Stimulated activated CD4-positive, alpha-beta T cell treated with anti-CD3 and anti-CD28 coated beads, Interleukin-15, amount 100 ng/mL, for 24 hours (primary cell): ENCODE measurements at places on chromosomes 6 and 20.

GRCh38 chr6:119683031-119683430 is 333.5 kb upstream of the MAN1A1 start:
- DNase-seq, result no peak

GRCh38 chr20:45823949-45824835 is 2.9 kb downstream of the TNNC2 start:
- peak; percentile 67 for DNase-seq

GRCh38 chr6:141677598-141678211 is 455.0 kb upstream of the GJE1 start:
- DNase-seq, result no peak

GRCh38 chr20:16554766-16555543 is 18.3 kb downstream of the KIF16B start:
- no peak for DNase-seq

DNA sequence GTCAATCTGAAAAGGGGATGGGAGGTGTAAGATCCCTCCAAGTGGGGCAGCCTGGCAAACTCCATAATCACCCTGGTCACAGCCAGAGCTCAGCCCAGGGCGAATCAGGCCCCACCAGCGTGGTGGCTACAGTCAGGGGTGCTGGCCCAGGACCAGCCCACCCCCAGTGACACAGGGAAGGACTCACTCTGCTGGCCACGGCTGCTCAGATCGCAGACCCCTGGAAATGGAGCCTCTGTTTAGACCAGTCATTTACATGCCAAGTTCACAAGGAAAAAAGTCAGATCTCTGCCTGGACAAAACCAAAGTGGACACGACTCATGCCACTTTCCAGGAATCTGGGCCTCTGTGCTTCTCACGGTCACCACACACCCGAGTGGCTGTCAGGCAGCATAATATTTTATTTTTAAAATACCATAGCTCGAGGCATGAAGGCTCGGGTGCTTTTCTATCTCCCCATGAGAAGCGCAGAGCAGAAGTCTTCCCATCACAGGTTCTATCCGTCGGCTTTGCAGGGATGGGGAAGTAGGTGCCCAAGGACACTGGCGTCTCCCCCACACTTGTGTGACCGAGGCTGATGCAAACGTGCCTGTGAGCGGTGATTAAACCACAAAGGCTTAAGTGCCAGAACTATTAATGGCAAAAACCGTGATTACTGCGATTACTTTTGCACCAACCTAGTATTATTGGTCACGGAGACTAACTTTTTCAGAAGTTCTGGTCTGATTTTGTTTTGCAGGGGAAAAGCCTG is 13.0 kb downstream of the PXDC1 start:
- no peak for DNase-seq

DNA sequence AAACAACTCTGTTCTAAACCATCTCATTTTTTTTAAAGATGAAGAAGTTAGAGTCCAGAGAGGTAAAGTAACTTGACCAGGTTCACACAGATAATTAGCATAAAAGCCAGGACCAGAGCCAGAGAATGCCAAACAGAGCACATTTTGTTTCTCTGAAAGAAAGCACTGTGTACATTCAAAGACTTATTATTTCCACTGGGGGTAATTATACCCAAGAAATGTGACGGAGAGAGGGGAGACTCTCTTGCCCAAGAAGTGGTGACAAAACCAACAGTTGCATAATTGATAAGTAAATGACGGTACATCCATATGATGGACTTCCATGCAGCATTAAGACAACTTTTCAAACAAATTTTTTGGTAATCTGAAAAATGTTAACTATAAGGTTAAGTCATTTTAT is 111.6 kb downstream of the RTN4IP1 start:
- no peak for DNase-seq

DNA sequence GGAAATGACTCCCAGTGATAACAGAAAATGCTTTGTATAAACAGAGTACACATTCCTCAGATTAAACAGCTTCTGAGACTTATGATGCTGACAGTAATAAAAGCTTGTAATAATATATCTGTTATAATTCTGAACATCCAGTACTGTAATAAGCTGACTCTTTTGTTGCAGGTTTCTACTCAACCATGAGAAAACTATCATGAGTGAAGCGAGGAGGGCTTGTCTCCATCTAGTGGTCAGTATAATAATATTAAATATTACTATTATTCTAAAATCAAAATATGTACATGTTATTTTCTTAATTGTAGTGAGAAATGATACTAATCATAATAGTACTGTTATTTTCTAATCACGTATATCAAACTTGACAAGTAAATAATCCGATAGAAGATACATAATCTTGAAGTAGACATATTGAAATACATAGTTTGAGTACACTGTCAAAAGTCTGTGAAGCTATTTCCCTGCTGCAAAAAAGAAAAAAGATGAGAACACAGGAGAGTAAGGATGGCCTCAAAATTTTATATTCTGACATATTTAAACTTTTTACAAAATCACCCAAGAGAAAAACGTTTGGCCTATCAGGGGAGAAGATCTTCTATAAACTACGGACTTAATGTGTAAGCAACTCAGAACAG is 183.1 kb downstream of the MOXD1 start:
- no peak for DNase-seq

- no peak for DNase-seq
Observed at GRCh38 chr6:134535831-134536230, 217.9 kb upstream of the SGK1 start.

- DNase-seq, result no peak
Observed at GRCh38 chr6:142485256-142485655, 183.4 kb downstream of the ADGRG6 start.

DNA sequence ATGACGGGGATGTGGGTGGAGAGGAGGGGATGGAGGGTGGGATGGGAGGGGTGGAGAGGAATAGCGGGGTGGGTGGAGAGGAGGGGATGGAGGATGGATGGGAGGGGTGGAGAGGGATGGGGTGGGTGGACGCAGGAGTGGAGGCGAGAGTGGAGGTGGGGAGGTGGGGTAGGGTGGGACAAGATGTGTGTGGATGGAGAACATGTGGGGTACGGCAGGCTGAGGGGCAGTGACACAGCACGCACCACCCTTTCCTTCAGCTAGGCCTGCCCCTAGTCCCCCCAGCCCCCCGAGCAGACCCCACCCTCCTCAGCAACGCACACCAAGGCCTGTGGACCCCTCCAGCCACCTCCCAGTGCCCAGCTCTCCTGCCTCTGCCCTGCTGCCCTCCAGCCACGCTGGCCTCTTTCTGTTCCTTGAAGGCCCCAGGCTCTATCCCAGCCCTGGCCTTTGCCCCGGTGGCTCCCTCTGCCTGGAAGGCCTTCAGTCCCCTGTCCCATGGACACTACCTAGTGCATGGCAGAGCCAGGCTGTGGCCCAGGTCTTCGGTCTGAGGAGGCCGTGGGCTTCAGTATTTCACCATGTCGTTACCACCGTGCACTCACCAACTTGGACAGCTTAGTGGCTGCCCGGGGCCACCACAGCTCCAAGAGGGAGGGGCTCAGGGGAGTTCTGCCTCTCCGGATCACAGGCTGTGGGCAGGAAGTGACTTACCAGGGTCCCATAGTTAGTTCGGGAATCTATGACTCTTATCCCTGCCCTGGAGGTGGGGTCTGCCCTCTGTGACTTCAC is 78.4 kb upstream of the PMEPA1 start:
- DNase-seq, result no peak

- DNase-seq, result no peak
Observed at GRCh38 chr6:6533176-6533575, 55.3 kb upstream of the LY86 start.

- DNase-seq, result no peak
Observed at GRCh38 chr6:119821380-119821779, 471.8 kb upstream of the MAN1A1 start.

GRCh38 chr6:88262332-88262731 is 96.2 kb upstream of the CNR1 start:
- no peak for DNase-seq

GRCh38 chr6:7145885-7146828 is 38.4 kb downstream of the RREB1 start:
- DNase-seq, result no peak

- DNase-seq, result peak; percentile 18
Observed at GRCh38 chr20:18056174-18057100, 1.3 kb downstream of the OVOL2 start.

DNA sequence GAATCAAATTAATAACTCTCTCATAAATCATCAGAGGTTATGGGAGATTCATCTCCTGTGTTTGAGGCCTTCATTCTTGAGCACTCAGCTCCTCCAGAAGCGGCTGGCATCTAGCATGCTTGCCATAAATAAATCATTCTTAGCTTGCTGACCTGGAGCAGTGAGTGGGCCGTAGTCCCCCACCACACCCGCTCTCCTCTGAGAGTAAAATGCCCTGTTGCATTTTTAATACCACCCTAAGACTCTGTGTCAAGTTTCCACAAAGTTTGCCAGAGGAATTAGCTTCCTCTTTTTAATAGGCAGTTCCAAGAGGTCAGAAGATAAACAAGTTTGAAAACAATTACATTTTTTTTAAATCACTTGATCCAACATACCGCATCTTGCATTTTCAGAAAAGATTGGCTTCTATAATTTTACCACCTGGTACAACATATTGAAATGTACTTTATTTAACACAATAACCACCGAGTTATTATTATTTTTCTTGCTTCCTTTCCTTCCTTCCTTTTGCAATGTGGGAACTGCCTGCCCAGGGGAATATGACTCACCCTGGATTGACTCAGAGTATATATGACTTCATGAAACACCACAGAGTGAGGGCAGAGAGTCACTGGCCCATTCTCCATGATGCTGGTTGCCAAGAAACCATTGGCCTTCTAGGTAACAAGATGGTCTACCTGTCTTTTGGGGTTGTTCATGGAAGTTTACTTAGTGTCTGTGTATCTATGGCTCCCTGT is 29.4 kb upstream of the CLIC5 start:
- DNase-seq, result peak; percentile 33

DNA sequence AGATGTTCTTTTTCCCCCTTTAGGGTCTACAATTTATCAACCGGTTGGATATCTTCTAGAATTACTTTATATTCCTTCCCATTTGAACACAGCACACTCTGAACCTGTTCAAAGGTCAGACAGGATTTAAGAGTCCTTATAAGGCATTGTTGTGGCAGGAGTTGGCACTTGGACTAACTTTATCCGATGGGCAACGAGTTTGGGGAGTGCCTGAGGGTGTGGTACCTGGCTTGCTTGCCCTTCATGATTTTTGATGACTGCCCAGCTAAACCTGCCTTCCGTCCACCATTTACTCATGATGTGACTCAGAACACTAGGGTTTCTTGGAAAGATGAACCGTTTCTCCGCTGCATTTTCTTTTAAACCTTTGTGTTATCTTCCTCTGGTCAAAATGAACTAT is 285.2 kb downstream of the FOXC1 start:
- DNase-seq, result no peak

GRCh38 chr6:124356276-124356810 is 552.7 kb downstream of the NKAIN2 start:
- DNase-seq, result no peak

GRCh38 chr6:20533746-20534294 is 437 bp upstream of the CDKAL1 start:
- DNase-seq, result no peak

DNA sequence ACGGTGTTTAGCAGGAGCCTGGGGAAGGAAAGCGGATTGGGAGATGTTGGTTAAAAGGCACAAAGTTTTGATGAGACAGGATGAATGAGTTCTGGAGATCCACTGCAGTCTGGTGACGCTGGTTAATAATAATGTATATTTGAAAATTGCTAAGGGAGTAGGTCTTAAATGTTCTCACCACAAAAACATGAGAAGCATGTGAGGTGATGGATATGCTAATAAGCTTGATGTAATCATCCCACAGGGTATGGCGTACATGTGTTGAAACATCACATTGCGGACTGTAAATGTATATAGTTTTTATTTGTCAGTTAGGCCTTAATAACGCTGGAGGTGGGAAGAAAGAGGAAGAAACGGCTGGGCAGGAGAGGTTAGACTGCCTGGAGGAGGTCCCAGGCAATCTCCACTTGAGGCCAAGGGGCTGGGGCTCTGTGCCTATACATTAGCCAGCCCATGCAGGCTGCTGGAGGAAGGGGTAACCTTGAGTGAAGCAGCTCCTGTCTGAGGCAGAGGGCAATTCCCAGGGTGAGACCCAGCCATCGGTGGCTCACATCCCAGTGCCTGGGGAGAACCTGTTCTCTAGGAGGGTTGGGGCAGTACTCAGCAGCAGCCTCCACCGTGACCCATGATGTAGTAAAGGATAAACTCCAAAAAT is 188.2 kb upstream of the QKI start:
- no peak for DNase-seq

- no peak for DNase-seq
Observed at GRCh38 chr6:146892613-146893401, 294.0 kb downstream of the ADGB start.

- DNase-seq, result no peak
Observed at GRCh38 chr6:47405273-47405672, 72.3 kb upstream of the CD2AP start.

DNA sequence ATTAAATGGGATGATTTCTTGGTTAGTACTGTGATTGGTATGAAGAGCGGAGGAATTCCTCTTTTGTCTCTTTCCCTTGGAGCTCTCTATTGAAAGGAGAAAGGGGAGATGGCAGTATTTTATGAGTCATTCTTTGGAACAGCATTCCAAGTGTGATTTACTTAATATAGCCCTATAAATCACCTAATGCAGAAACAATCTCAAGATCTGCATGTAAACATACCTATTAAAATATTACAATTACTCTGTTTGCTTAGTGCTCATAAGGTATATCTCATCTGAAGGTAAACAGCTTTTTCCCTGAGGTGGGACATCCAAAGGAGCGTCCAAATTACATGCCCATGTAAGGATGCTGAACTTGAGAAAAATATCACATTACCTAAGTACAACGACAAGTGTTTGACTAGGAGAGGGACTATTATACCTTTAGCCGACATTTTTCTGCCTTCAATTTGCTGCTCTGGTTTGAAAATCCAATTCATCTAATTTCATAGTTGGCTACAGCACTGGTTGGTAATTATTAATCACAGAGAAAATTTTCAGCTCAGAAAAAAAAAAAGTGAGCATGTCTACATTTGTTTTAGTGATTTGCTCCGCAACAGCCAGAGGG is 229.0 kb downstream of the FOXC1 start:
- no peak for DNase-seq

DNA sequence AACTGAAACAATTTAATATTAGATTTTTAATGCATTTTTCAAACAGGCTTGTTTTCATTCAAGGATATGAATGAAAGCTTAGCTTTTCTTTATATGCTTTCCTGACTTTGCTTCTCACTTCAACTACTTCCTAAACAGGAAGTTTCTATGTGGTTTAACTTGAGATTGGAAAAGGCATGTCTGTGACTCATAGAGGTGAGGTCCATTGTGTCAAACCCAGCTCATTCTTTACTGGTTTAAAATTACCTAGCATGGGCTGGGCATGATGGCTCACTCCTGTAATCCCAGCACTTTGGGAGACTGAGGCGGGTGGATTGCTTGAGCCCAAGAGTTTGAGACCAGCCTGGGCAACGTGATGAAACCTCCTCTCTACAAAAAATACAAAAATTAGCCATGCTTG is 34.4 kb downstream of the EFHC1 start:
- DNase-seq, result no peak

GRCh38 chr6:11318835-11319813 is 86.7 kb upstream of the NEDD9 start:
- no peak for DNase-seq

DNA sequence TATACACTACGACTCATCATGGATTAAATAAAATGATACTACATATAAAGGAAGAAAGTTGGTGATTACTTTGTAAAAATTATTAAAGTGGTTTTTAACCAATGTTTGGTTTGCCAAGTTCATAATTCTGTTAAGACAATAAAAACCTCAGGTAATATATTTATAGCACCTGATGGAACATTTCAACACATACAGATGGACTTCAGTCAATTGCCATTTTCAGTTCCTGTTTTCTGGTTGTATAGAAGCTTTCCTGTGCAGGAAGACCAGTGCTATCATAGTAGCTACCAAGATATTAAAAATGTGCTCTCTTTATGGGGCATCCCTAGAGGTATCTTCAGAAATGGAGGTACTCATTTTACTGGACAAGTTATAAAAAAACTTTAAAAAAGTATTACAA is 1686.4 kb downstream of the GRIK2 start:
- DNase-seq, result no peak
